Right renal cortex interstitium (tissue), 3 donors: ENCODE measurements at places on chromosomes 12 and 14.

DNA sequence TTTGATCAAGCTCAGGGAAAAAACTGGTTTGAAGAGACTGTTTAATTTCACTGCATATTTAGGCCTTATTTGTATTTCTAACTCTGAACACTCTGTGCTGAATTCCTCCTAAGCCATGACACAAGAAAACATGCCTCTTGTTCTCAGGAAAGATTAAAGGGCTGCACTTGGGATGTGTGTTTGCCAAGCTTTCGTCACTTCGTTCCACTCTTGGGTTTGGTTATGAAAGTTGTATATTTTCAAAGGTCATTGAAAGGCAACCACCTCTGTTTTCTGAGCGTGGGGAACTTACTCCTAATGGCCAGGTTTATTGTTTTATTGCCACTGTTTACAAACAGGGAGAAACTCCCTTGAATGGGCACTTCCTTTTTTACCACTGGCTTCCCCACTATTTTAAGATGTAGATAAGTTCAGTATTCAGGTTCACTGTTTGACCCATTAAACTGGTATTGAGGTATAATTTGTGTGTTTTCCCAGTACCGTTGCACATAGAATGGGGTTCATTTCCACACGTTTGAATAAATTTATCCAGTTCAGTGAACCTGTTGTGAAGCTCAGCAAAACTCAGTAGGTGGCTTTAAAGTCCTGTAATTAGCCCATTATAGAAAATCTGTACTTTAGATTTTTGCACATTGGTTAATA lies 65.3 kb downstream of the NKX2-1 start:
- no peak for DNase-seq

DNA sequence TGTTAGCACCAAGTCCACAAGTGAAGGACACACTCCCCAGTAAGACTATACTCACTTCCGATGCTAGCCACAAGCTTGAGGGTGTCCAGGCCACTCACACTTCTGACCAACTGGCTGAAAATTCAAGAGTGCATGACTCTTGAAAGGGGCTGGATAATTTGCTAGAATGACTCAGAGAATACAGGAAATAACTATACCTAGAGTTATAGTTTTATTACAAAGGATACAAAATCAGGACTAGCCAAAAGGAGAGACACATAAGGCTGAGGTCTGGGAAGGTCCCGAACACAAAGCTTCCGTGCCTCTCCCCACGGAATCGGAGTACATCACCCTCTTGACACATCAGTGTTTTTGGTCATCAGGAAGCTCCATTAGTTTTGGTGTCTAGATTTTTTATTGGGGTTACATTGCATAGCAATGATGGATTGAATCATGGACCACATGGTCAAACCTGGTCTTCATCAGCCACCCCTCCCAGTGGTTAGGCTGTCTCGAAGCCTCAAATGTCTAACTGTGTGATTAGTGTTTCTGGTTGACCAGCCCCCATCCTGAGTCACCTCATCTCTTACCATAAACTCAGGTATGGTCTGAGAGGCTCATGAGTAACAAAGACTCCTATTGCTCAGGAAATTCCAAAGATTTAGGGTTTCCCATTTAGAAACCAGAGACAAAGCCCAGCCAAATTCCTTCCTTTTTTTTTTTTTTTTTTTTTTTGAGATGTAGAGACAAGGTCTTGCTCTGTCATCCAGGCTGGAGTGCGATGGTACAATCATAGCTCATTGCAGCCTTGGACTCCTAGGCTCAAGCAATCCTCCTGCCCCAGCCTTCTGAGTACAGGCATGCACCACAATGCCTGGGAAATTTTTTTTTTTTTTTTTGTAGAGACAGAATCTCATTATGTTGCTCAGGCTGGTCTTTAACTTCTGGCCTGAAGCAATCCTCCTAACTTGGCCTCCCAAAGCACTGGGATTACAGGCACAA lies 472.0 kb upstream of the TBX3 start:
- DNase-seq = no peak

DNA sequence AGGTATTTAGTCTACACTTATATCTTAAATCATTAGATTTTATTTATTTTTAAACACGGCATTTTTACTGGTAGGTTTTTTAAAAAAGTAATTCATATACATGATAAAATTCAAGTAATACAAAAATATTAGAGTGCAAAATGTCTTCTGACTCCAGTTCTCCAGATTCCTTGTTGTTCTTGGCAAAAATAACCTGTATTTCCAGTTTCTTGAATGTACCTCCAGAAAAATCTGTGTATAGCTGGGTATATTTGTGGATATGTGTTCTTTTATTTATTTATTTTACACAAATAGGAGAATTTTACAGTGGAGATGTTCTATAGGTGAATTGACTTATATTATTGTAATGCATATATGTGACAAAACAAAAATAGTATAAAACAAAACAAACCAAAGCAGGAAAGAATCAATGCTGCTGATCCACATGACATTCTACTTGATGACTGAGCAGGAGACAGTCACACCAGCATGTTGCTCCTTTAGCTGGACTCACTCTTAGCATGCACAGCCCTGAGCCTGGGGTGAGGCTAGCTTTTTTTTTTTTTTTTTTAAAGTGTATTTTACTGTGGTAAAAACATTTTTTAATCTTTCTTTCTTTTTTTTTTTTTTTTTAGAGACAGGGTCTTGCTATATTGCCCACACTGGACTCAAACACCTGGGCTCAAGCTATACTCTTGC lies 42.2 kb upstream of the SLC38A2 start:
- DNase-seq = no peak

DNA sequence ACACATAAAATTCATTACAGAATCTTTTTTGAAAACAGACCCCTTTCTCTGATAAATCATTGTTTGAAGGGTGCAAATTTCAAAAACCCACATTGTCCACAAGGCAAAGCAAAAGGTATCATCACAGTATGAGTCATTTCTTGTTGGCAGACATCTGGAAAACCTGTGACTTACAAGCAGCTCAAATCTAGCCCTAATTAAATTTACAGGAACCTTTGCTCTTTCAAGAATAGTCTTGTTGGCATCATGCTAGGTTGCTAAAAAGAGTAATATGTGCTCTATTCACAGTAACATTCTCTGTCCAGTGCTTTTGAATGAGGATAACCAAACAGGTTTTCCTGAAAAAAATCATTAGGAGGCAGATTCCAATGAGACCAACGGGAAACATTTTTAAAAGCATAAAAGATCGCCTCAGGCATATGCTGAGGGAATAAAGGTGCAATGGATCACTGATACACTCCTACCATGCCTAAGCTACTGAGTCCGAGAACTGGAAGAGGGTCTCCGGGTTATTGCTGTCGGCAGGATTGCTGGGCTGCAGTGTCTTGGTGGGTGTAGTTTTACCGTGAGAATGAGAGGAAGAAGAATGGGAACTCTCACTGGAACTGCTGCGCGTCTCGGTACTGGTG lies 55.5 kb upstream of the TTC7B start:
- DNase-seq = no peak

- DNase-seq = no peak
These were observed 140.8 kb downstream of the KTN1 start for GRCh38 chr14:55720796-55721195.

- no peak for DNase-seq
These were observed 798 bp upstream of the RASAL1 start for GRCh38 chr12:113136128-113136989.

DNA sequence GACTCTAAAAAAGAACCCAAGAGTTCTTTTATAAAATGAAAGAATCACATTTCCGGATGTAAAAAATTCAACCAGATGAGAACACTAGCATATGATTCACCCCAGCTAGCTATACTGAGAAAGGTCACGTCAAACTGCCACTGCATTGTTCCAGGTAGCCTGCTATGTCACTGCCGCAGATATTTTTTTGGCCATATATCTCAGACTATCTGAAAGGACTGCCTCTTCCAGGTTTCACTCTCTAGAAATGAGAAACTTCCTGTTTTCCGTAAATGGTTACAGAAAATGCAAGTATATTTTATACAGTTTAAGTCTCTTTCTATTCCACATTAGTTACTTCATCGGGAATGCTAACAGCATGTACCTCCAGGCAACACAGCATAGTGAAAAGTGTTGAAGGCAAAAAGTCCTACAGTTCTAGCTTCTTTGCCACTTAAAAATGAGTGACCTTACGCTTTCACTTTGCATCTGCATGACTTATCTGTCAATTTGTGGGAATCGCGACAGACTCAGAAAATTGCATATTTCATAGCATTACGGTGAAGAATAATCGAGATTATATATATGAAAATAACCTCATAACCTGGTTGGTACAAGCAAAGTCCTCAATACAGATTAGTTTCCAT lies 105.2 kb downstream of the MED13L start:
- DNase-seq = no peak

DNA sequence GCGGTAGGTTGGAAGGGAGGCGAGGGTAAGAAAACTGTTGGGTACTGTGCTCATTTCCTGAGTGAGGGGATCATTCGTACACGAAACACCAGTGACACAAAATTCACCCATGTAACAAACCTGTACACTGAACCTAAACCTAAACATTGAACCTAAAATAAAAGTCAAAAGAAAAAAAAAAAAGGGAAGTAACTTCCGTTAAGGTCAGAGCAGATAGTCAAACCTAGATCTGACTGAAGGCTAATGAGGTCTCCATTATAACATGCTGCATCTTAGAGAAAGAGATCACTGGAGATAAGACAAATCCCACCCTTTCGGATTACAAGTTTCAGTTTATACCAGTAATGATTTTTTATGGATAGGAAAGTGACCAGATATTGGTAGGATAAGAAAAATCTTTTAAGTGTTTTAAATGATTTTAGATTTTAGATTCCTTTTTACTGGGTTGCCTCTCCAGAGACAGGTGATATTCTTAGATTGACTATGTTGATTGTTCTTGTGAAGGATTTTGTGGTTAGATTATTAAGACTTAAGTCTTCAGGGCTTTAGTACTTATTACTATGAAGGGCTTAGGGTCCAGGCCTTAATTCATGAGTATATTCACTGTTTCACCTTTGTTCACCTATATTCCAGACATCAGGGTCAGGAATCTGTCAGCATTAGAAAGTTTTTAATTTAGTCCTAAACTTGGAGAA lies 11.2 kb upstream of the NCKAP1L start:
- no peak for DNase-seq

GRCh38 chr14:92625213-92625612 lies 111.6 kb downstream of the RIN3 start:
- DNase-seq = no peak
